Motor neuron (in vitro differentiated cells): ENCODE measurements at places on chromosomes 1 and 21.

DNA sequence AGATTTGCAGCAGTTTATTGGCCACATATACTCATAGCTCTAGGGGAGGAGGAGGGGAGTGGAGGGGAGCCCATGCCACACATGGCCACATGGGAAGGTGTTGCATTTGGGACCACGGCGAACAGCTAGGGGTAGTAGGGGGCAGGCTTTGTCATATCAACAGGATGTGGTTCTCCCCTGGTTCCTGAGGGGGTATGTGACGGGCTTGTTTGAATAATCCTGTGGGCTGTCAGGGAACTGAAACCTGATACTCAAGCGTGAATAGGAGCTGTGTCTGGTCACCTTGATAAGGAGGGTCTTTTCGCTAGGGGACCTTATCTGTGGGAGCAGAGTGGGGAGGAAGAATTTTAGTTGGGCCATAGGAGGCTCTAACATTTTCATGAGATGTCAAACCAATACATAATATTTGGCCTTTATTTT lies 264.7 kb downstream of the CTH start:
- ATAC-seq: no peak

DNA sequence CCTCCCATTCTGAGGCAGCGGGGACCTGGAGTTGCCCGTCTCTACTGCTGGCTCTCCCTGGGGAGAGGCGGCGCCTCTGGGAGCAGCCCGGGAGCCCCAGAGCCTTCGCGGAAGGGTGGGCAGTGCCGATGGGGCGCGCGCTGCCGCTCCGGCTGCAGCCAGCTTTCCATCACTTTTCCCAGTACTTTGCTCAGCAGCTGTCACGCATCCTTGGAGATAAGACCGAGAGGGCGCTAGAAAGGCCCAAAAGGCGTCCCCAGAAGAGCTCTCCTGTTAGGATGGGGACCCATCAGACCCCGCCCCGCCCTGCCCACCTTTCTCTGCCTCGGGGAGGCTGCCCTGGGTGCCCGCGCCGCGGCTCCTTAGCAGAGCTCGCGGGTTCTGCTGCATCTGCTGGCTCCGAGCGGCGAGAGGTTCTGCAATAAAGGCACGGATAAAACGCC lies 534 bp downstream of the KCNH1 start:
- peak; percentile 27 for ATAC-seq

DNA sequence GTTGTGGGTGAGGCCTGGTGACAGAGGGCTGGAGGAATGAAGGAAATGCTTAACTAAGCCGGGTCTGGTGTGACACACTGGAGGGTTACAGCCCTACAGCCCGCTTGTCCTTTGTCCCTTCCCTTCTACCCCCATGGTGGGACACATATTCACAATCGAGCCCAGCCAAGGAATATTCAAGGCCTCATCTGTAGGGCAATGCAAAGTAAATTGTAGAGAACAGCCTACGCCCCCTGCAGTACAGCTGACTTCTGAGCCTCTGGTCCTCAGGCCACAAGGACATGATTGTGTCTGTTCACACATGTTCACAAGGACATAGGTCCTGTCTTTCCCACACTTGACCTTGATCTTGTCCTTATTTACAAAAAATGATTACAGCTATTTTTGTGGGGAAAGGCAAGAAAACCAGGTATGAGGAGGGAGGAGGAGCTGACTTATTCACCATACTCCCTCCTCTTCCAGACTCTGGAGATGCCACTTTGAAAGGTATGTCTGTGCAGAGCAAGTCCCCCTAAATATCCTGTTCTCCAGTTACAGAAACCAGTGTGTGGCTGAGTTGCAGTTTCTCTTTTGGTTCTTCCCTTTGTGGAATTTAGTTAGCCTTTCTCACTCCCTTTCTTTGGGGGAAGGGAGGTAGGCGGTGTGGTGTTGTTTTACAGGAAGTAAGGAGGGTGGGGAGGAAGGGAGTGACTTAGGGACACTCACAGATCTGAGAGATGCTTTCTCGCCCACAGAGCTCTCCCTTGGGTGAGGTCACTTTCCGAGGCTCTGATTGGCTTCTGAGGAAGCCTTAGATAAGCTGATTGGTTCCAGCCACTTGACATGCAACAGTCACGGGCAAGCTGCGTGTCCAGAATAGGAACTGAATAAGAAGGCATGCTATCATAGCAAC lies 14.6 kb downstream of the POLR3GL start:
- peak; percentile 91 for ATAC-seq

GRCh38 chr1:231918239-231919015 lies 291.8 kb downstream of the DISC1 start:
- no peak for ATAC-seq

DNA sequence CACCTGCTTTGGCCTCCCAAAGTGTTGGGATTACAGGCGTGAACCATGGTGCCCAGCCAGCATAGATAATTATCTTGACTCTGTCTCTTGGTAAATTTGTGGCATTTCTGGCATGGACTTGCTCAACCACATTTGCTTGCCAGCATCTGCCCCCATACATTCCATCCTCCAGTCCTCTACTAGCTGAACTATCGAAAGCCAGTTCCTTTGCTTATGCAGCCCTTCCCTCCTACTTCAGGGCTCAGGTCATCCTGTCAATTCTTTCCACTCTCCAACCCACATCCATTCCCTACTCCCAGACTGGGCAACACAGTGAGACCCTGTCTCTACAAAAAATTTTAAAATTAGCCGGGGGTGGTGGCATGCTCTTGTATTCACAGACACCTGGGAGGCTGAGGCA lies 13.0 kb upstream of the UQCRHL start:
- ATAC-seq: no peak

GRCh38 chr1:14659913-14660312 lies 61.4 kb downstream of the KAZN start:
- ATAC-seq: no peak

GRCh38 chr1:230760360-230760827 lies 13.2 kb downstream of the CAPN9 start:
- ATAC-seq: peak; percentile 26

DNA sequence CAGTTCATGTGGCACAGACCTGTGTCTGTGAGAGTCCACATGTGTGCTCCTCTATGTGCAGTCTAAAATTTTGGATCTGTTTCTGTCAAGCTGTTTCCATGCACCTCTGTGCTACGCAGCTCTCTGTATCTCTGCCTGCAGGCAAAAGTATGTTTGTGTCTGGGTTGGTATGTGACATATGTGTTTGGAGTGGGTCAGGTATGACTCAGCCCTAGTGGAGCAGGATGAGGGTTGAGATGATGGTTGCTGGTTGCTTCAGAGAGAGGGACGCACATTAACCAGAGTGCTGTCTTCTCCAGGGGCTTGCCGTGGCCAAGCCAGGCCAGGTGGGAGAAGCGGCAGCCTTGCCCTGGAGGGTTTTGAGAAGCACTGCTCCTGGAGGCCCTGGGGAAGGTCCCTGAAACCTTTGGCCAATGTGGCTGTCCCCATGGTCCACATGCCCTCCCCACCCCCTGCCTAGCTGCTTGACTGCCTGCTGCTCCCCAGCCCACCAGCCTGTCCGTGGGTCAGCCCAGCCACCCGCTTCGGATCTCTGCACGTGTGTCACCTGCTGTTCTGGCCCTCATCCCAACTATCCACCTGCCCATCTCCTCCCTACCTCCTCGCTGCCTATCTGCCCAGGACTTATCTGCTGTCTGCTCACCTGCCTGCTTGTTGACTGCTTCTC lies 4.1 kb upstream of the EVA1B start:
- no peak for ATAC-seq

GRCh38 chr1:109161858-109162606 lies 48.1 kb downstream of the ELAPOR1 start:
- ATAC-seq: peak; percentile 93

DNA sequence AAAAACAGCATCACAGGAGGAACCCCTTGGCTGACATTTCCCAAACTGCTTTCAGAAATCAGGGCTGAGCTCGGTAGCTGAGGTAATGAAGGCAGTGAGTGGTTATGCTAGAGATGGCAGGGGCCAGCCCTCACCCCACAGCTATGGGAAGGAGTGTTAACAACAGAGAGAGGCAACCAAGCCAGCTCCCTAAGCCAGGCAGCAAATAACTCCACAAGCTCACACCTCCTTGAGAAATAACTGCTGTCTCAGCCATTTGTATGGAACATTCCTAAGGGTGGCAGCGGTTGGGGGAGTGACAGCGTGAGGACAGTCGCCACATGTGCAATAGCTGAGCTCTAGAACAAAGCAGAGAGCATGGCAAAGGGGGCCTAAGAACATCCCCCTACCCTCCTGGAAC lies 42.6 kb downstream of the LMX1A start:
- no peak for ATAC-seq

GRCh38 chr1:206583707-206584648 lies 28.3 kb downstream of the EIF2D start:
- ATAC-seq: peak; percentile 67

- ATAC-seq: no peak
Measured at GRCh38 chr1:197451381-197451780, 183.3 kb downstream of the CRB1 start.

- no peak for ATAC-seq
Measured at GRCh38 chr1:206498685-206499084, 8.6 kb upstream of the RASSF5 start.

DNA sequence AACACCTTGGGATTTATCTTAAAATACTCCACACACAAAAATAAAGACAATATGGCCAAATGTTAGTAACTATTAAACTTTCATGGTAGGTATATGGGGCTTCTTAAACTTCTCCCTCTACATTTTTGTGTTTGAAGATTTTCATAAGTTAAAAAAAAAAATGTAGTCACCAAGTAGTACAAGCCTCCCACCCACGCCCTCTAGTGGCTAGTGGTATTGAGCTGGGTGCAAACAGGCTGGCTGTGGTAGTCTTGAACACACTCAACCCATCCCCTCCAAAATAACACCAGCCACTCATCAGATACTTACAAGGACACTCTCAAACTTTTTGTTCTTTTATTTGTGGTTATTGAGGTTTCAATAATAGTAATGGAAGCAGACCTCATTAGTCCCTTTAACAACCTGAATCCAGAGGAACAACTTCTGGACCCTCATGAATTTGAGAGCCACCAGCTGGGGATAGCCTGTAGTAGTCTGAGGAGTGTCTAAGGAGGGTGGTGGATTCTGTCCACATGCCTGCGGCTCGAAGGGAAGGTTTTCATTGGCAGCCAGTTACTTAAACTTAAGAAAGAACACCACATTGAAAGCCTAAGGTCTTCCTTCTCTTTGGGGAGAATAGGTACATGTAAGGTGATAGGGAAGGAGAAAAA lies 15.6 kb downstream of the RD3 start:
- no peak for ATAC-seq

- ATAC-seq: no peak
Measured at GRCh38 chr1:170017478-170017877, 57.0 kb downstream of the KIFAP3 start.

DNA sequence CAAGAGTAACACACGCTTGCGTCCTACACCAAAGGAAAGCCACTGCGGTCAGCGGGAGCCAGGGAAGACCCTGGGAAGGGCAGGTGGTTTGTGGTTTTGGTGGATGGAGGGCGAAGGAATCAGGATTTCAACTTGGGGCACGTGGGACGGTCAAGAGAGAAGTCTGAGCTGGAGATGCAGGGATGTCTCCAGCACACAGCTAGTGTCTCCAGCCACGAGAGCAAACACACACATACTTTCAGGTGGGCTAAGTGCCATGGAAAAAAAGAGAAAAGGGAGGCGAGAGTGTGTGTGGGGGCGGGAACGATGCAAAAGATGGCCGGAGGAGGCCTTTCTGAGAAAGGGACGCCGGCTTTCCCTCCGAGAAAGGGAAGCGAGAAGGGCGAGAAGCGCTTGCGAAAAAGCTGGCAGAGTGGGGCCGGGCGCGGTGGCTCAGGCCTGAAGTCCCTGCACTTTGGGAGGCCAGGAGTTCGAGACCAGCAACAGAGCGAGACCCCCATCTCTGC lies 1.4 kb upstream of the SRRM1 start:
- no peak for ATAC-seq

GRCh38 chr1:15969321-15969880 lies 6.5 kb downstream of the ZBTB17 start:
- no peak for ATAC-seq

DNA sequence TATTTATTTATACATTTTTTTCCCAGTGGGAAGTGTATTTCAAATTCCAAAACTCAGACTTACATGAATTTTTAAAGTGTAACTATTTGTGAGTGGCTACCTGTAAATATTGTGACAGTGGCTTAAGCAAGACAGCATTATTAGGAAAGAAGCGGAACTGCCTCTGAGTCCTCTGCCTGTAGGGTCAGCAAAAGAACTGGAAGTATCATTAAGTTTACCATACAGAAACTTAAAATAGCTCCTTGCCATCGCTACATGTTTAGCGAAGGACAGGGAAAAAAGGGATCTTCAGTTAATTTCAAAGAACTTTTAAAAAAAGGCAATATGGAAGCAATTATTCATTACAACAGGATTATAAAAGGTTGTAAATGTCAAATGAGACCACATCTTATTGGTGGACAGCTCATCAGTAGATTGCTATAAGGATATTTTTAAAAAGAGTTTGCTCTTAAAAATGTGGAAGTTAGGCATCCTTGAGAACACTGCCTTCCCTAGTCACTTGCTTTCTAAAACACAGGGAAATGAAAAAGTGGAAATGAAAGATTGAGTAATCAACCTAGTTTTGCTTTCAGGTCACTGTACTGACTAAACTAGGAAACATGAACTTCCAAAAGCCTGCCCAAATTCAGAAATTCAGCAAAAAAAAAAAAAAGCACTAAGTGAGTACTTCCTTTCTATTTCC lies 39.2 kb downstream of the NSL1 start:
- no peak for ATAC-seq

DNA sequence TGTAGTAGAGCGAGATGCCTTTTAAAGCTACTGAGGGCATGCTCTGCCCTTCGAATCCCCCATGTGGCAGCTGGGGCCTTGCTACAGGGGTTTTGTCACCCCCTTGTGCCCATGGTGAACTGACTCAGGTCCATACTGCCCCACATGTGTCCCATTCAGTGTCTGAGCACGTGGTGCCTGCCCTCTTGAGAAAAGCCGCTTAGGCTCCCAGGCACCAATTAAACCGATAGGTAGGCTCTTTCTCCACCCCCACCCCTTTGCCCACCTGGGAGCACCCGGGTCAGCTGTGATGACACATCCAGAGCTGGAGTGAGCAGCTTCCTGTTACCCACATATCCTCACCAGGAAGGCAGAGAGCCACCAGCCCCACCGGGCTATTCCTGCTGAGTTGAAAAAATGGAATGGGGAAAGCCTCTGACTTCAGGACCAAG lies 30.5 kb downstream of the TMCC2 start:
- ATAC-seq: no peak

GRCh38 chr1:66539491-66539890 lies 5.5 kb downstream of the SGIP1 start:
- no peak for ATAC-seq

DNA sequence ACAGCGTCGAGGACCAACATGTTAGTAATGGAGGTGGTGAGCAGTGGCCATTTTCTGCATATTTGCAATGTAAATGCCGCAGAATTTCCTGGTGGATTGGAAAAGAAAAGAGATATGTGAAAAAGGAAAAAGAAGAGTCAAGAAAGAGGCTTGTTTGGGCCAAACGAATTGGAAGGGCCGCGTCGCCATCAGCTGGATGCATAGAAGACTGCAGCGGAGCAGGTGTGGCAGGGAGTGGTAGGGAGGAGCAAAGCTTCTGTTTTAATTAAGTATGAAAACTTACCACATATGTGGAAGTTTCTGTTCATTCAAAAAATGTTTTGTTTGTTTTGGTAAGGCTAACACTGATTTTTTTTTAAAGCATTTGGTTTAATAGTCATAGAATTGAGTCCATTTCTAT lies 690.7 kb downstream of the NCAM2 start:
- no peak for ATAC-seq
